ENCODE measurements at places on chromosomes 4 and X. TPM values are rescaled to one million over a fixed set of nuclear protein-coding genes. Genes with fewer than 3 reads are reported as not detected.

Gene STAP1
- not detected for total RNA-seq

Gene REELD1
- not detected for total RNA-seq

Gene RTL5
- total RNA-seq: 0.90 TPM

Gene CYLC1
- total RNA-seq: not detected

Gene RHOH
- not detected for total RNA-seq

Gene TRIM75
- total RNA-seq: not detected

Gene CFAP299
- not detected for total RNA-seq

Gene ACTRT1
- not detected for total RNA-seq

Gene BST1
- not detected for total RNA-seq

Gene HTRA3
- 6.7 TPM for total RNA-seq

Gene MEPE
- total RNA-seq: not detected

Gene GJB1
- not detected for total RNA-seq

Gene FAAH2
- total RNA-seq: not detected

Gene DCAF8L2
- 9.0 TPM for total RNA-seq

Data from H4 (cell line).